Choroid plexus epithelial cell (primary cell): ENCODE measurements at places on chromosomes 6 and 20.

- DNase-seq: no peak
Measured at GRCh38 chr6:90195094-90195829, 101.4 kb downstream of the BACH2 start.

- peak; percentile 43 for DNase-seq
Measured at GRCh38 chr20:46206025-46206424, 87.9 kb downstream of the CD40 start.

- peak; percentile 35 for DNase-seq
Measured at GRCh38 chr6:157019115-157019641, 242.0 kb downstream of the ARID1B start.

GRCh38 chr6:36769676-36770499 lies 69.4 kb downstream of the CPNE5 start:
- peak; percentile 24 for DNase-seq

GRCh38 chr20:23550227-23550626 lies 18.1 kb downstream of the CST9L start:
- no peak for DNase-seq

DNA sequence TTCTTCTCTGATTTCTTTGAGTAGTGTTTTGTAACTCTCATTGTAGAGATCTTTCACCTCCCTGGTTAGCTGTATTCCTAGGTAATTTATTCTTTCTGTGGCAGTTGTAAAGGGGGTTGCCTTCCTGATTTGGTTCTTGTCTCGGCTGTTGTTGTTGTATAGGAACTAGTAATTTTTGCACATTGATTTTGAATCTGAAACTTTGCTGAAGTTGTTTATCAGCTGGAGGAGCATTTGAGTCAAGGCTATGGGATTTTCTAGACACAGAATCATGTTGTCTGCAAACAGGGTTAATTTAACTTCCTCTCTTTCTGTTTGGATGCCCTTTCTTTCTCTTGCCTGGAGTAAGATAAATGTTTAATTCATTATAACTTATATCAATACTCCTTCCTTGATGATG lies 86.4 kb downstream of the OLIG3 start:
- DNase-seq: no peak

- no peak for DNase-seq
Measured at GRCh38 chr20:533526-533925, 10.1 kb downstream of the CSNK2A1 start.

GRCh38 chr6:57040011-57040410 lies 6.5 kb upstream of the KIAA1586 start:
- peak; percentile 11 for DNase-seq

DNA sequence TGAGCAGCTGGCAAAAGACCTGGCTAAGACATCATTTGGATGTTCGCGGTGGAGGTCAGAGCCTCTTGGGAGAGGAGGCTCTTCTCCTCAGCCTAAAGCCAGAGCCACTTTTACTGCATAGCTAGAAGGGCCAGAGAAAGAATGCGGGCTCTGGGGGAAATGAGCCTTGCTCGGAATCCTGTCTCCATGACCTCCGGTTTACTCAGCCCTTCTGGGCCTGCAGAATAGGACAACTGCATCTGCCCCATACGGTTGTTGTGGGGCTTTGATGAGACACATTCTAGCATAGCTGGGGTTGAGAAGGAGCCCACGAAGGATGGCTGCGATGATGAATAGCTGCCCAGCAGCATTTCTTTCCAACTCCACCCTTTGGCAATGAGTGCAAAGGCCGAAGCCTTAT lies 115.0 kb upstream of the SLC22A23 start:
- DNase-seq: no peak

GRCh38 chr6:39281312-39281980 lies 32.8 kb downstream of the KCNK17 start:
- DNase-seq: no peak

DNA sequence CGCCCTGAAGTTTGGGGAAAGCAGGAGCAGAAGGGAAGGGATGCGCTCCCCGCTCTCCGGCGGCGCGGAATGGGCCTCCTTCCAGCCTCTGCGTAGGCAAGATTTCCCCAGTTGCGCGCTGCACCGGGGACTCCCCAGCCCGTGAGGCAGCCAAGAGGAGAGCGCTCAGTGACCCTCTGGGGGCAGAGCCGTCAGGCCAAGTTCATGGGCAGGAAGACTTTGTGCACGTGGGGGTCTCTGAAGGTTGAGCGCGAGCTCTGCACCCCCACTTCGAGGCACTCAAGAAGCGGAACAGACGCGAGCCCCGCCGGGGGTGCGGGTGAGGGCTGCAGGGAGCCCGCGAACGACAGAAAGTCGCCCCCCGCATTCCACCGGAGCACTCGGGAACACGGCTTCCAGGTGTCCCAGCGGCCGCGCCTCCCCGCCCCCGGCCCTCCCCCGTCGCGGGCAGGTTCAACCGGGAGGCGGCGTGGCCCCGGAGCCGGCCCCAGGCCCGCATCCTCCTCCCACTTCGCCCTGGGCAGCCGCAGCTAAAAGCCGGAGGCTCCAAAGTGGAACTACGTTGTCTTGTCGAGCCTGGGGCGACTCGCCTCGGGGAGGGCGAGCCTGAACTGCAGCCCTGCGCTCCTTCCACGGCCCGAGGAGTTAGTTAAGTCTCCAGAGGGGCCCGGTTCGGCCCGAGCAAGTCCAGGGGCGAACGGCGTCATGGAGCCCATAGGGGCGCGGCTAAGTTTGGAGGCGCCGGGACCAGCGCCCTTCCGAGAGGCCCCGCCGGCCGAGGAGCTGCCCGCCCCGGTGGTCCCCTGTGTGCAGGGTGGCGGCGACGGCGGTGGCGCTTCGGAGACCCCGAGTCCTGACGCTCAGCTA lies at the start of gene PPP1R3G:
Gene PPP1R3G (plus strand): TSS at position 561 of the 867 bp plus-strand sequence. CDS start 145 bp downstream, at position 706.
- DNase-seq: peak; percentile 80

- no peak for DNase-seq
Measured at GRCh38 chr6:158496700-158497099, 63.2 kb upstream of the TMEM181 start.

DNA sequence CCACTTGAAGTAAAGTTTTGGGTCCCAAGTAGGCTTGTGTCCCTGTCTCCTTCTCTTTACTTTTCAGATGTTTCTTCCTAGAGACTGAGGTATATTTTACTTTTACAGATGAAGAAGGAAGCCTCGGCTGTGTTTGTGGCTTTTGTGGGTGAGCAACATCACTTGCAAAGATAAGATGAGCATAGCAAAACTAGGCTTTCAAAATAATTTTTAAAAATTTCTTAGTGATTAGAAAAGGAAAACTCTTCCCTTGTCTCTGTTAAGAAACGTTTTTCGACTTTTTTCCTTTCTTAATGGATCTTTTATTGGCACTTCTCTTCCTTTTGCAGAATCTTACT lies 7.6 kb downstream of the PTPN1 start:
- no peak for DNase-seq

- DNase-seq: no peak
Measured at GRCh38 chr6:18160911-18161310, 5.7 kb downstream of the KDM1B start.

DNA sequence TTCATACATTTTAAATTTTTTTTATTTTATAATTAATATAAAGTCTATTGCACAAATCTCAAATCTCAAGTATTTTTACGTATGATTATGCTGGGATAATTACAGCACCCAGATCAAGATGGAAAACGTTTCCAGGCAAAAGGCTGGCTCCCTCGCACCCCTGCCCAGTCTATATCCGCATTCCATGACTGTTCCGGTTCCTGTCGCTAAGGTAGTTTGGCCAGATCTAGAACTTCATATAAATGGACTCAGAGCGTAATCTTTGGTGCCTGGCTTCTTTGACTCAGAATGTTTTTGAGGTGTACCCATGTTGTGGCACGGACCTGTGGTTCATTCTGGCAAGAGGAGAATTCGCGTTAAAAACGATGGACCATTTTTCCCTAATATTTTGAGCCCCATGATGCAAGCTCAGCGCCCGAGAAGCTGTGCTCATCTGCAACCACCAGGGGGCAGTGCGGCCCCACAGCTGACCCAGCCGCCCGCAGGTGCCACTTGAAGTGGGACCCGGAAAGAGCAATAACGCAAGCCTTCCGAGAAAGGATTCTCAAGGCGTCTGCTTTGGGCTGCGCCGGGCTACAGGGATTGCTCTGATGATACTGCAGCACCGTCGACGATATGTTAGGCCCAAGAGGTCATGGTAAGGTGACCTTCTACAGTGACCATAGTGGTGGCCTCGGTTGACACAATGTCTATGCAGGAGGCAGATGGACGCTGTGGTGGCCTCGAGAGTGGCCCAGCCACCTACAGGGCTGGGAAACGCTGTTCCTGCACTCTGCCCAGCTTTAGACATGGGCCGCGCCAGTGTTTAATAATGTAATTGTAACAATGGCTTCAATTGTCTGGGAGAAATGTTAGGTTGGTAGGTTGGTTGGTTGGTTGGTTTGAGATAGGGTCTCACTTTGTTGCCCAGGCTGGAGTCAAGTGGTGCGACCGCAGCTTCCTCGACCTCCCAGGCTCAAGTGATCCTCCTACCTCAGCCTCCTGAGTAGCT lies 160.1 kb downstream of the ZMYND8 start:
- DNase-seq: peak; percentile 76

DNA sequence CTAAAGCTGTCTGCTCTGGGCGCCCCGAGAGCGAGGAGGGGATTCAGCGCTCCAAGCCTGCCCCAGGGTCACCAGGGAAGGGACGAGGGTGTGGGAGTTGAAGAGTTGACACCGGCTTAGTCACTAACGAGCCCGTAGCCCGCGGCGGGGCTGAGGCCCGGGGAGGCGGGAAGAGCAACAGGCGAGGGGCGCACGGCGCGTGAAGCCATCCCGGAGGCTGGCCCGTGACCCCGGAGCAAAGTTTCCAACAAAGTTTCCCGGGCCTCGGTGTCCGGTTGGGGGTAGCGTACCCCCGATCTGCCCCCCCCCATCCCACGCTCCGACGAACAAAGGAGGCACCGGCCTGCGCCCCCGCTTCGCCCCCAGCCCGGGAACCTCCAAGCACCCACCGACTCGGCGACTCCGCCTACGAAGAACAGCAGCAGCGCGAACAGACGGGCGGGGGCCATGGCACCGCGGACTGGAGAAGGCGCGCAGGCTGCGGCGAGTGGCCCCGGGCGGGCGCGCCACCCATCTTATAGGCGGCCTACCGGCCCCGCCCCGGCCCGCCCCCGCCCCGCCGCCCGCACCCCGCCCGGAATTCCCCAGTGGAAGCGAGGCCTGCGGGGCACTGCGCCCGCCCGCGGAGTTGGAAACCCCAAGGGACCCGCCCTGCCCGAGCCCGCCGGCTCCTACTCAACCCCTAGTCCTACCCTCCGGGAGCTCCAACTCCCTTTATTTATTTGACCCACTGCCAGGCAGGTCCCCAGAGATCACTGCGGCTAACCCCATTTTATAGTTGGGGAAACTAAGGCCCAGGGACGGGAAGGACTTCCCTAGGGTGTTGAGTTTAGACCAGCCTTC lies at the start of gene SDC4:
Gene SDC4 (minus strand): TSS at position 489 of the 843 bp plus-strand sequence. CDS start 40 bp downstream, at position 449.
- DNase-seq: peak; percentile 66

DNA sequence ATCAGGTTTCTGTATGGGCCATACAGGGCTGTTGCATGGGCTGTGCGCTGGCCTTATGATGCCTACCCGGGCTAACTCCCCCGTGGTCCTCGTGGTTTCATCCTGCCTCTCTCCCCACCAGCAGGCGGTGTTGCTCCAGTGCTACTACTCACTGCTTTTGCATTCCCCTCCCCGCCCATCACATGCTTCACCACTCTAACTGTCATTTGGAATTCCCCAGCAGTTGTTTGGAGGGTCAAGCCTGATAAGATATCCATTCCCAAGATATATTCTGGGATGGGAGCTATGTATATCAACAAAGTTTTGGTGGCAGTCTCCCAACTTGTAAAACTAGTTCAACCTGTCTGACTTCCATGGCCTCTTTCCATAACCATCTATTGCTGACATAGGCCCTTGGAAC lies 233.2 kb upstream of the SOX4 start:
- DNase-seq: no peak
